Retina (tissue), 1 donor: ENCODE measurements at places on chromosomes 16 and 17.

DNA sequence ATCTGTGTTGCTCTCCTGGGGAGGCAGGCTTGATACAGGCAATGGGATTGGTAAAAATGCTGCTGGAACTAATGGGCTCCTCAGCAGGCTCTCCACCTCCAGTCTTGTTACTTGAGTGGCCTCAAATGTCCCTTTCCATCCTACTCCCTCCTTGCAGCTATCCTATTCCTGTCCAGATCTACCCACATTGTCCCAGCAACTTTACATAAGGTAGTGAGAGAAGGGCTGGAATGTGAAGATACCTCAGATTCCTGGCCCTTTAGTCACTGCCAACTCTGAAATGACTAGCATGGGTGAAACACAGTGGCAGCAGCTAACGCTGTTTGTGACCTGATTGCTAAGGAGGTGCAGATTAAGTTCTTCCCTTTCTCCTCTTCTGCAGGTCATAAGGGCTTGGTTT is 210.1 kb upstream of the HS3ST4 start:
- DNase-seq: no peak

- no peak for DNase-seq
Measured at GRCh38 chr17:59490216-59490615, 75.2 kb upstream of the DHX40 start.

DNA sequence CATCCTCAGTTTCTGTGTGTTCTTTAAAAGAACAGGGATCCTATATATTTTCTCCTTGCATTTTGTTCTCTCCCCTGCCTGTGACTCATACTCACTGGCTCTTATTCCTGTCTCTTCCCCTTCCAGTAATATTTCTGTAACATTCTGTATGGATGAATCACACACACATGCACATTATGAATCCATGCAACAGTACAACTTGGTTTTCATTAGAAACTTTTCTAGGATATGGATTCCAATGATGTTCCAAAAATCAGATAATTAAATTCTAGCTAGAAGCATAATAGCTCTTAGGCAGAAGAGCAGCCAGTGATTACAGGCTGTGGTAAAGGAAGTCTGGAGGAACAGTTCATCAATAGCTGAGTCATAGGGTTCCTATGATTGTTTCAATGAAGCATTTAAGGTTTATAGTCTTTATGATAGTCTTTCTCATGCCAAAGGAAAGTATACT is 119.6 kb upstream of the PMFBP1 start:
- DNase-seq: no peak

DNA sequence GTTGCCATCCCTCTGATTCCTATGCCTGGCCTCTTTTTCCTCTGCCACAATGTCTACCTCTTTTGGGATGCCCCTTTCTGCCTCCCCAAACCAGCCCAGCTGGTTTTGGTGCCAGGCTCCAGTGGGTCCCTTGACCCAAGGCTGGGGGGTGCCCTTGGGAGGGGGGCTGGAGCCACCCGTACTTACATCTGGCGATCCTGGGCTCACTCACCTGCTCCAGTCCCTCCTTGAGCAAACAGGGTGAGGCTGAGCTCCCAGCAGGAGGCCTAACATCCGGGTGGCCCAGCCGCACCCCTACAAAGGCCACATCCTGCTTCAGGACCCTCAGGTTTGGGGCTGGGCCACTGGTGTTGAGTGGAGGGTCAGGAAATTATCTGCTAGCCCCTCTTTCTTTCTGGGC is 1.2 kb downstream of the ERN2 start:
- DNase-seq: no peak

- DNase-seq: no peak
Measured at GRCh38 chr16:76081967-76082366, 195.2 kb upstream of the CNTNAP4 start.

DNA sequence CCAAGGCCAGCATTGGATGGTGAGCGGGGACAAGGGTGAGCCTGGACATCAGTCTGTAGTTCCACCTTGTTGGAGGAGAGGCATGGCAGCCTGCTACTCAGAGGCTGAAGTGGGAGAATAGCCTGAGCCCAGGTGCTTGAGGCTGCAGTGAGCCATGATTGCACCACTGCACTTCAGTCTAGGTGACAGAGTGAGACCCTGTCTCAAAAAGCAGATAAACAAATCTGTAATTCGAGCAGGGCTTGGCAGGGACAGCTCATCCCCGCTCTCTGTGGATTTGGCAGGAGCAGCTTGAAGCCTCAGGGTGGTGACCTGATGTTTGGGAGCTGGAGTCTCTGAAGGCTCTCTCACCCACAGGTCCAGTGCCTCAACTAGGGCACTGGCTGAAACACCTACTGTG is 38.6 kb upstream of the ZCCHC14 start:
- no peak for DNase-seq
